ENCODE measurements at places on chromosomes 12 and 14.
A peak's percentile ranks its signal among the peaks of the same experiment; 100 is the strongest.

GRCh38 chr12:59927032-59927431, 331.2 kb downstream of the SLC16A7 start:
- no peak for DNase-seq

DNA sequence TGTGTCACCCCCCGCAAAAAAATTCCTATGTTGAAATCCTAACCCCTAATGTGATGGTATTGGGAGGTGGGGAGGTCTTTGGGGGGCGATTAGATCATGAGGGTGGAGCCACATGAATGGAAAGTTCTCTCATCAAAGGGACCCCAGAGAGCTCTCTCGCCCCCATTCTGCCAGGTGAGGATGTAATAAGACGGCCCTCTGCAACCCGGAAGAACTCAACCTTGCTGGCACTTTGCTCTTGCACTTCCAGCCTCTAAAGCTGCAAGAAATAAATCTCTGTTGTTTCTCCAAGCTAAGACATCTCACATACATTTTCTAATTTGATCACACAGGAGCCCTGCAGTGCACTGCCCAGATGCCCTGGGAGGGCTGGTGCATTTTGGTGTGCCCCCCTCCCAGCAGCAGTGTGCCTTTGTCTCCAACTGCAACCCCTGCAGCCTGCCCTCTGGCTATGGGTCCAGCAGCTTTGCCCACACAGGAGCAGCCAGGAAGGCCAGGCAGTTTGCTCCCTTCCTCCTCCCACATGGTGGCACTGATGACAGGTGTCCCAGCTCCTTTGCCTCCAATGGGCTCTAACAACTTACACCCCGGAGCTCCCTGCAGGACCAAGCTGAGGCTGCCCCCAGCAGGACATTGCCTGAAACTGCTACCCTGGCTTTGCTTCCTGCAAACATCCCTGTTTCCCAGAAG, 59.3 kb downstream of the C14orf132 start:
- DNase-seq = no peak

DNA sequence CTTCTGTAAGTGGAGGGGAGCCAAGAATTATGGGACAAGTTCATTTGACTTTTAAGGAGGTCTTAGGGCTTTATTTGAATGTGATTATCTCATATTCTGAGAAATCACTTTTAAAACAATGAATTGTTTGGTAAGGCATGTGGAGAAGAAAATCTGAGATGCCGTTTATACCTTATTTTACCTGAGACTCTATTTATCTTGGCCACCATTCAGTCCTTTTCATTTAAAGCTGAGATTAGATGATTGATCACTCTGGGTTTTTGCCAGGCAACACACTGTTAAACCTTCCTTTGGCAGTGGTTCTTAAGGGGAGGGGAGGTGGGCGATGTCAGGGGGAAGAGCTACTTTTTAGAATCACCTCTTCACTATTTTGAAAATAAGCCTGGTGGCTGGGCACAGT, 11.4 kb downstream of the CAND1 start:
- no peak for DNase-seq

GRCh38 chr14:34931206-34931605, 51.6 kb upstream of the SRP54 start:
- no peak for DNase-seq

GRCh38 chr12:85733221-85733840, 102.9 kb downstream of the RASSF9 start:
- DNase-seq = no peak

DNA sequence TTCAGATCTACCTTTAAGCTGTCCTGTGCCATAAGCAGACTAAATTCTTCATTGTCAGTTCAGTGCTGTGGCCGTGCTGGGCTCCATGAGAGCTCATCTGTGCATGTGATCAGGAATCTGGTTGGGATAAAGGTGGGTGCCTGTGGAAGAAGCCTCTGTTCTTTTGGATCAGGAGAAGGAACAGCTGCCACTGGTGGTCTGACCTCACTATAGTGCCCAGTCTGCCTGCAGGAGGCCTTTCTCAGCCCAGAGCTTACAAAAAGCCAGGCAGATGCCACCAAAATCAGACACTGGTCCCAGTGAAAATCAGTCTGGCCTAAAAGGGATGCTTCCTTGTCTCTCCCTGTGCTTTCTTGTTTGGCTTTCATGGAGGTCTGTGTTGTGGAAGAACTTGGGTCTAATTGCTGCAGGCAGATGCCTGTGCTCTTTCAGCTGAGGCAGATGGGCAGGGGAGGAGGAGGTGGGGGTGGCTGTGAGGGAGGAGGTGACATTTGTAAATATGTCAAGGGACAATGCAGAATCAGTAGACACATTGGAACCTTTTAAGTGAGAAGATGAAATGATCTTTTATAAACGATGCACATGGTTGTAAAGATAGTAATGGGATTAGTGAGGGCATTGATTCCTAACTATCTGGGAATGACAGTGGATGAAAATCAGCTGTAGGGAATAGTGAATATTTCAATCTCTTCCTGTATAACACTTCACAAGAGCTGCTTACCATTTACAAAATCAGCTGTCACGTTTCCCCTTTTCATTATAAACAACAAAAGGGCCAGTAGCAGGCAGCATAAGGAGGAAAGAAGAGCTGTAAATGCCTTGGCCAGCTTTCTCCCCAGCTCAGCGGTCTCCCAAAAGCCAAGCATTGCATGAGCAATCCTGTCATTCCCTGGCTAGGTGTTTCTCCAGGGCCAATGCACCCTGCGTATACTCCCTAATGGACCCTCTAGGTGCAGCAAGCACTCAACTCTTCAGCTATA, 44.6 kb downstream of the CACNA2D4 start:
- no peak for DNase-seq

DNA sequence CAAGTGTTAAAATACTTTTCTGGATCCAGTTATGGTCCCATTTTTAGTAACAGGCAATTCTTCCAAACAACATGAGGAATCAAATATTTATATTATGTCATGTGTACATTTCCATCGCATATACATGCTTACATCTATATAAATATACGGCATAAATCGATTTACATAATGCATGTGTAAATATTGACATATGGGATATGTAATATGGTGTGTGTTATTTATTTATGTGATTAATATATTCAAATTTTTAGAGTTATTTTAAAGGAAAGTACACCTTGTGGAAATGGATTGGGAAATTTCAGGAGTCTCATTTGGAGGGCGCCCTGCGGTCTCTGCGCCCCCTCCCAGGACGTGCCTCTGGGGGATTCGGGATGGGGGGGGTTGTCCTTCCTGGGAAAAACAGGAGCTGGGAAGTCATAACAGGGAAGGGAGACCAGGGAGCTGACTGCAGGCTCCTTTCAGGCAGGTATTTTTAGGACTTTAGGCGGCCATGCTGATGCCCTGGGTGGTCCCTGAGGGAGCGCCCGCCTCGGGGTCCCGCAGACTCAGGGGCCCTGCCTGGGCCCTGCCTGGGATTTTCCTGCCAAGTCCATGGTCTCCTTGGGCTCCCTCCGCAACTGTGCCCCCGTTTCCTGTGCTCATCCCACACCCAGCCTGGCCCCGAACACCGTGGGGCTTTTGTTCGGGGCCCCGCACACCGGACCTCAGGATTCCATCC, 82.7 kb upstream of the SFSWAP start:
- DNase-seq = no peak

- DNase-seq = no peak
Measured at GRCh38 chr12:59823567-59823966, 227.7 kb downstream of the SLC16A7 start.

DNA sequence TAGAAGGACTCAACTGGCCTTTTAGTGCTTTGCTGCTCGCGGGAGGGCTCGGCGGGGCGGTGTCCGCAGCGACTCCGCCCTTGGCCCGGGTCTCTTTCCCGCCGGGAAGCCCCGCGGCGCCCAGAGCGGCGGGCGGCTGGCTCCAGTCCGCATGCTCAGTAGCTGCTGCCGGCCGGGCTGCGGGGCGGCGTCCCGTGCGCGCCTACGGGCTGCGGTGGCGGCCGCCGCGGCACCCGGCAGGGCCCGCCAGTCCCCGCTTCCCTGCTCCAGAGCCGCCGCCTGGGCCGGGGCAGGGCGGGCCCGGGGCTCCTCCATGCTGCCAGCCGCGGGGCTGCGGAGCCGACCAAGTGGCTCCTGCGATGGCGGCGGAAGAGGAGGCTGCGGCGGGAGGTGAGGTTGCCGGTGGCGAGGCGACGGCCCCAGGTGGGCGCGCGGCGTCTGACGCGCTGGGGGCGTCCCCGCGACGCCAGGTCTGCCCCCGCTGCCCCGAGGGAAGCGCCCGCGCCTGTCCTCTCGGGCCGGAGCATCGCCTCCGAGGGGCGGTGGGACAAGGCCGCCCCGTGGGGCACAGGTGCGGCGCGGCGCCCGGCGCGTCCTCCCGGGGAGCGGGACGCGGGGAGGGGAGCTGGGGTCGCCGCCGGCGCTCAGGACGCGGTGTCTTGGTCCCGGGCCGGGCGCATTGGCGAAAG, at the start of gene BMAL2:
TSS of gene BMAL2 (plus strand) at position 123 of the 689 bp plus-strand sequence. CDS start at position 360, 237 bp downstream.
- peak; percentile 15 for DNase-seq

- DNase-seq = no peak
Measured at GRCh38 chr12:27387473-27387872, 54.8 kb downstream of the BMAL2 start.

- no peak for DNase-seq
Measured at GRCh38 chr14:90803249-90803648, 13.0 kb downstream of the TTC7B start.

- no peak for DNase-seq
Measured at GRCh38 chr12:13000616-13000924, 505 bp upstream of the HEBP1 start.

DNA sequence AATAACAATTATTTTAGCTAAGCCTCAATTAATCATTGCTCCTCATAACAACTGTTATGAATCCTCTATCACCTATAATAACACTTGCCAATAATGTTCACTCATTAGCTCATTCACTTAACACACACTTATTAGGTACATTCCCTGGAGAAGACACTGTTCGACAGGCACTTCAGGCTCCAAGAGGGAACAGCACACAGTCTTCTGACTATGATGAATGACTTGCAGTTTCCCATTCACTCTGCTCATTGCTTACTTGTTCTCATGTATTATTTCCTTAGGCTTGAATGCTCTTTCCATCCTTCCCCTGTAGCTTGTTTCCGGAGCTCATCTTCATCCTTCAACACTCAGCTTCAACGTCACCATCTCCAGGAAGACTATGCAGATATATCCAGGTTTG, 437.3 kb downstream of the TMEM132D start:
- DNase-seq = no peak

GRCh38 chr12:120685522-120685921, 1.4 kb upstream of the MLEC start:
- no peak for DNase-seq

DNA sequence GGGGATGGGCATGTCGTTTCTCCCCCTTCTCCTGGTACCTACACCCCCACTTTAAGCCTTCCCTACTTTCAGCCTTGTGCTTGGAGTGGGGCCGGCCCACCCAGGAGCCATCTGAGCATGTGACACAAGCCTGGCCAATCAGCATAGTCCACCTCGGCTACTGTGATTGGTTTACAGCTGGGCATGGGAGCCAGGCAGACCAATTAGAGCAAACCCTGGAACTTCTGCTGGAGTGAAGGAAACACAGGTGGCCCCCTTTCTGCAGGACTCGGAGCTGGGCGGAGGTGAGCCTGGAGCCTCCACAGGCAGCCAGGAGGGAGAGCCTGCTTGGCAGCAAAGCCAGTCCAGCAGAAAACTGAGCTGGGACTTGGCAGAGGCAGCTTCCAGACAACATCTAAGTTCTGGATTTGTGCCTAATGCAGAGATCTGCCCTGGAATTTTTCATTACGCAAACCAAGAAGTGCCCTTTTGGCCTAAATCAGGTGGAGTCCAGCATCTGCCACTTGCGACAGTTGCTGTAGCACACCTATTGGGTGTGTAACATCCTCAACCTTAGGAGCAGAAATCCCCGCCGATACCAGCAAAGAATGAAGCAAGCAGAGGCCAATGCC, 59.5 kb downstream of the SCARB1 start:
- no peak for DNase-seq

DNA sequence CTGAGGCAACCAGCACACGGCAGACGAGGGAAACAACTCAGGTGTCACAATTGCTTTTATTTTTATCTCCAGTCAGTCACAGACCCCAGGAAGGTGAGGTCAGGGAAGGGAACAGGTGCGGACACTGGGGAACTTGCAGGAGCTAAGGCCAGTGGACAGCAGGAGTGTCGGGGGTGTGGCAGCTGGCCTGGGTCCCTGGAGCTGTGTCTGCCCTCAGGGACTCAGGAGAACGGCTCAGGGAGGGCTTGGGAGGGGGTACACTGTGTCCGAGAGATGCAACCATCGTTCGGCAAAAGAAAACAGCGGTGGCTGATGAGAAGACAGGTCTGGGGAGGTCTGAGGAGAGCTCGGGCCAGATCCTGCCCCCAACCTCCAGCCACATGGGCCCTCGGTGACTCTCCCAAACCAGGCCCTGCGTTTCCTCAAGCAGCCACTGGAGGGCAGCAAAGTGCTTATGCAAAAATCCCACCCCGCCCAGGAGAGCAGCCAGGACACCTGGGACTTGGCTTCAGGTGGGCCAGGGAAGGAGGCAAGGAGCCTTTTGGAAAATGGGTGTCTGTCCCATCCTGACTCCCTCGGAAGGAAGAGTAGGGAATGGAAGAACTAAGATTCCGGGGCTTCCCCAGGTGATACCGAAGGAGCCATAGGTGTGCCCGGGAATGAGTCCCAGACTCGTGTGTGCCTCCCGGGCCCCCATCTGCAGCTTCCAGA, 24.1 kb upstream of the BCDIN3D start:
- DNase-seq = peak; percentile 58

DNA sequence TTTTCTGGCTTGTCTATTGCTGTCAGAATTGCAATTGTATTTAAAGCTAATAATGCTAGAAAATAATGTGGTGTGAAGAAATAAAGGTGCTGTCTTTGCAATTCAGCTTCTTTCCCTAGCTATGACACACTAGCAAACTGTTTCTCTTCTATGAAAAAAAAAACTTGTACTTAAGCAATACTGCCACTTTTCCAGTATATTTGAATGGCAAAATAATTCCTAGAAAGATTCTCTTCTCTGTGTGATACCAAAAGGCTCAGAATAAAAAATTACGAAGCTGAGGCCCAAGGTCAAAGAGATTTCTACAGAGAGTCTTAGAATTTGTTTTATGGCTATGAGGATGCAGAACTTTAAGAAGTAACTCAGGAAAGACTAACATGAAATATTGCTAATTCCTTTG, 235.5 kb downstream of the ADAMTS20 start:
- DNase-seq = no peak

DNA sequence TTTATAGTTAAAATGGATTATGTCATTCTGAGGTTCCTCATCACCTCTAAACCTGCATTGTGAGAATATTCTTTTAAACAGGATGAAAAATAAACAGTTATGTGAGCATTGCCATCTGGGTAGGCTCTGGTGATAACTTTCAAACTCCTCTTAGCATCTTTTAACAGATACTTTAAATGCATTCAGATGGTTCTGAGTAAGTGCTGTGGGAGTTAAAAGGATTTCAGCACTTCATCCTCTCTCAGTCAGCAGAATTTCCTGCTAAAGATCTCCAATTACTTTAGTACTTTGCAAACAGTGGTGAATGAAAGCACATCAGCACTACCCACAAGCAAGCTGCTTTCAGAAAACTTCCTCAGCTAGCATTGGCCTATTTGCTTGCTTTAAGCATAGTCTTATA, 59.3 kb upstream of the TMTC1 start:
- DNase-seq = no peak
